ENCODE measurements at places on chromosomes 7 and 10. TPM values are rescaled to one million over a fixed set of nuclear protein-coding genes. Genes with fewer than 3 reads are reported as not detected.

MUC3A gene
- not detected for total RNA-seq

ITIH5 gene
- 15.9 TPM for total RNA-seq

PAOX gene
- total RNA-seq: 9.1 TPM

KMT2C gene
- total RNA-seq: 70.0 TPM

NRG3 gene
- 0.41 TPM for total RNA-seq

RELN gene
- 5.1 TPM for total RNA-seq

PHYHIPL gene
- total RNA-seq: not detected

CCDC172 gene
- total RNA-seq: not detected

AGAP5 gene
- total RNA-seq: 10.9 TPM

TNKS2 gene
- 45.1 TPM for total RNA-seq

PDZD7 gene
- total RNA-seq: 1.1 TPM

TRIM73 gene
- total RNA-seq: 2.5 TPM

AKR1C4 gene
- not detected for total RNA-seq

VSTM4 gene
- 46.4 TPM for total RNA-seq

All from thoracic aorta (tissue), 2 donors.